ENCODE measurements at places on chromosomes 6 and 20. TPM values are rescaled to one million over a fixed set of nuclear protein-coding genes. Genes with fewer than 3 reads are reported as not detected.

Gene ZNF184
- 8.1 TPM for total RNA-seq

Gene DDX43
- not detected for total RNA-seq

Gene COL20A1
- total RNA-seq: not detected

Gene CCDC167
- total RNA-seq: 35.8 TPM

Gene ZC2HC1B
- total RNA-seq: not detected

Gene TPD52L1
- total RNA-seq: 10.8 TPM

Gene TOP1
- total RNA-seq: 14.0 TPM

Gene OR12D3
- not detected for total RNA-seq

Gene SDC4
- total RNA-seq: 265 TPM

Gene RAD21L1
- total RNA-seq: under 0.01 TPM

Gene MACROD2
- not detected for total RNA-seq

Gene CLDN20
- not detected for total RNA-seq

Gene VNN1
- total RNA-seq: not detected

Gene UBE2J1
- total RNA-seq: 35.3 TPM

Gene OPRM1
- total RNA-seq: not detected

Gene MYLK4
- total RNA-seq: under 0.01 TPM

Gene RFX6
- not detected for total RNA-seq

Gene MCM8
- 13.9 TPM for total RNA-seq

Gene SLC12A5
- total RNA-seq: not detected

Gene ACSS1
- total RNA-seq: 0.56 TPM

Gene CNBD2
- total RNA-seq: 0.56 TPM

Gene LY86
- not detected for total RNA-seq

Gene RRAGD
- total RNA-seq: not detected

Gene PDYN
- not detected for total RNA-seq

Gene GPX5
- not detected for total RNA-seq

Gene NOTCH4
- 2.2 TPM for total RNA-seq

Gene FAXC
- 1.9 TPM for total RNA-seq

Gene SPAG4
- 1.9 TPM for total RNA-seq

All from IMR-90 (cell line).